ENCODE measurements at places on chromosomes 5 and 9. TPM values are rescaled to one million over a fixed set of nuclear protein-coding genes. Genes with fewer than 3 reads are reported as not detected.

The SPATA31D4 gene
- not detected for total RNA-seq

The NTRK2 gene
- 0.12 TPM for total RNA-seq

The SPINK1 gene
- 8.8 TPM for total RNA-seq

- no peak for DNase-seq
- no peaks in the 10 kb centered on the region for H3K36me3 ChIP-seq
- no peaks in the 10 kb centered on the region for H3K4me1 ChIP-seq
- H3K27me3 ChIP-seq, result peaks cover 8% of the 10 kb centered on the region
- no peak overlapping the region for H3K4me3 ChIP-seq
- H3K27ac ChIP-seq, result no peak overlapping the region
Observed at GRCh38 chr9:109342878-109343277, 22.0 kb upstream of the EPB41L4B start.

The GABRA6 gene
- not detected for total RNA-seq

The NR2F1-AS1 gene
- not detected for total RNA-seq

All from T-cell (primary cell).